Endothelial cell of umbilical vein (primary cell): ENCODE measurements at places on chromosomes 12 and 14.

DNA sequence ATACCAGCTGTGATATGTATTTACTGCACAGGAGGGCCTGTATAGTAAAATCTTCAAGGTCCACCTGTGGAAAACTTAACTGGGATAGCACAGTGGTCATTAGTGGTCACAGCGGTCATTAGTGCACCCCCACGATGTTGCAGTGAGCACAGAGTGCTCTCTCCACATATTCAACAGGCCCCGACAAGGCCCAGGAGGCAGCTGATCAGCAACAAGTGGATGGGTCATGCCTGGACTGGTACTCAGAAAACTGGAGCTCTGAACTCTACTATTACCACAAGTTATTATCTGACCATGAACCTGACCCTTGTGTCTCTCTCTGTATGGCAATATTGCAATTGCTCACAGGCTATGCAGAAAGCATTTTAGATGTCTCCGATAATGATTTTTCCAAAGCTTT lies 129.5 kb downstream of the SLC35F4 start:
- no peak for DNase-seq

DNA sequence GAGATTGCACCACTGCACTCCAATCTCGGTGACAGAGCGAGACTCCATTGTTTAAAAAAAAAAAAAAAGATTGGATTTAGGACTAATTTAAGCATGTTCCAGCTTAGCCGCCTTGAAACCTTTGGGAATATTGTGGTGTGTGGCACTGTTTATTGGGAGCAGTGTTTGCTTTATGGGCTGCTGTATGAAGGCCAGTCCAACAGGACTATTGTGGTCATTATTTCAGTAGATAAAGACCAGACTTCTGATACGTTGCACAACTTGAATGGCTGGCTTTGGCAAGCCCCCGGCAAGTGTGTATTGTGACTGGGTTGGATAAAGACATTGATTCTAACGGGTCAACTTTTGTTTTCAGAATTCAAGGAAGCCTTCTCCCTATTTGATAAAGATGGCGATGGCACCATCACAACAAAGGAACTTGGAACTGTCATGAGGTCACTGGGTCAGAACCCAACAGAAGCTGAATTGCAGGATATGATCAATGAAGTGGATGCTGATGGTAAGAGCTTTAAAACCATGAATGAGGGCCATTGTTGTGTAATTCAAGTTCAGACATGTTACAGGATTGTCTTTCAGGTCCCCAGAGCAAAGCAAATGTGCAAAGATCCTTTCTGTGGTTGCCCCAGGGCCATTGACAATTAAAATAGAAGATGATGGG lies 4.2 kb downstream of the CALM1 start:
- DNase-seq = no peak

DNA sequence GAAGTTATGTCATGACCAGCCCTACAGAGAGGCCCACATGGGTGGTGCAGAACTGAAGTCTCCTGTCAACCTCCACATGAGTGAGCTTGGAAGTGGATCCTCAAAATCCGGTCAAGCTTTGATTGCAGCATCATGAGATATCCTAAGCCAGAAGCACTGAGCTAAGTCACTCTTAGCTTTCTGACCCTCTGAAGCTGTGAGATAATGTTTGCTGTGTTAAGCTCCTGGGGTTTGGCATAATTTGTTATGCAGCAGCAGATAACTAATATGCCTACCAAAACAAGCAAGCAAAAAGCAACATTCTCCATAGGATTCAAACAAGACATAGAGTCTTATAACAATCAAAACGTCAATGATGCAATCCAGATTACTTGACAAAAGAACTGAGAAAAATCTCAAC lies 87.6 kb upstream of the GRIN2B start:
- no peak for DNase-seq

GRCh38 chr12:82968631-82969367 lies 282.1 kb downstream of the TMTC2 start:
- DNase-seq = no peak
